ENCODE measurements at places on chromosomes 6 and 20.

- DNase-seq = no peak
Observed at GRCh38 chr20:11553603-11554002, 364.1 kb upstream of the BTBD3 start.

GRCh38 chr6:169832247-169832948 lies 81.0 kb downstream of the ERMARD start:
- no peak for DNase-seq

DNA sequence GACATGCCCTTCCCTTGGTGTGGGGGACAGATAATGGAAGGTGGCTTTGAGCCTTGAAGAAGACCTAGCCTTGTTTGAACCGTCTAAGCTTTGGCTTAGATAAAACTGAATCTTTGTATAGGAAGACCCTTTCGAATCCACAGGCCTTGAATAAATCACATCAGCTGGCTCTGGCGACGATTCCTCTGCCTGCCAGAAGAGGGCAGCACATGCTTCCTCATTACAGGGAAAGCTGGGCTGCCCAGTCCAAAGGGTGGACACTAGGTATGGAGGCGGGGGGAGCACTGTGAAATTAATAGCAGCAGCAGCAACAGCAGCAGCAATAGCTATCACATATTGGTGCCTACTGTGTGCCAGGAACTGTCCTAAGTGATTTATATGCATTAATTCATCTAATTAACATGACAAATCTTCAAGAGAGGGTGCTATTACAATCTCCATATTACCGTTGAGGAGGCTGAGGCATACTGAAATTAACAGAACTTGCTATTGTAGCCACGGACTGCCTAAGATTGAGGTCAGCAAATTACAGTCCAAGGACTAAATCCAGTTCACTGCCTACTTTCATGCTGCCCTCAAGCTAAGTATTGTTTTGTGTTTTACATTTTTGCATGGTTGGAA lies 85.1 kb downstream of the CLIC5 start:
- peak; percentile 41 for DNase-seq

GRCh38 chr6:64890609-64891008 lies 816.4 kb downstream of the EYS start:
- DNase-seq = no peak

DNA sequence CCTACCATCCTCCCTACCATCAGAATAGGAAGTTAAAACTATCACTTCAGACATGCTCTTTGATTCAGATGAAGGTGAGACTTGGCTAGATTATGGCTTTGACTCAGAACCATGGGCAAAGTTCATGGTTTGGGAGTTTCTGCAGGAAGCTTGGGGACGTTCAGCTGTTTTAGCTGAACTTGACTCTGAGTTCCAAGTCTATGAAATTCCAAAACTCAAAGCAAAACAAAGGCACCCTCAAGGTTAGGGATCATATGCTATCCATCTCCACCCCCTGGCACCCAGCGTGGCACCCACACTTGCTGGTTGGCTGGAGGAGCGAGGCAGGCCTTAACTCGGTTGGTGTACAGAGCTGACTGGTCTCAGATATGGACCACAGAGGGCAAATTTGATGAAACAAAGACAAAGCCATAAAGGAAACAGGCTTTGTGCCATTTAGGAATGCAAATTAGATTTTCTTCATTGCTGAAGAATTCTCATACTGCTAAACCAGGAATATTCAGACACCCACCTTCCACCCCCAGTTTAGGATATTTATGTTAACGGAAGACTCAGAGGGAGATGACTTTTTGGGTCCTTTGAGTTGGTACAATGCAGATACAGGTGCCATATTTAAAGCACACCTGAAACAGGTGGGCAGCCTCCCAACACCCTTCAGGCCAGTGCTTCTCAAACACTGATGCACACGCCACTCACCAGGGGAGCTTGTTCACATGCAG lies 88.4 kb upstream of the SLC22A16 start:
- DNase-seq = no peak

GRCh38 chr6:78844899-78845298 lies 22.5 kb upstream of the IRAK1BP1 start:
- DNase-seq = no peak

DNA sequence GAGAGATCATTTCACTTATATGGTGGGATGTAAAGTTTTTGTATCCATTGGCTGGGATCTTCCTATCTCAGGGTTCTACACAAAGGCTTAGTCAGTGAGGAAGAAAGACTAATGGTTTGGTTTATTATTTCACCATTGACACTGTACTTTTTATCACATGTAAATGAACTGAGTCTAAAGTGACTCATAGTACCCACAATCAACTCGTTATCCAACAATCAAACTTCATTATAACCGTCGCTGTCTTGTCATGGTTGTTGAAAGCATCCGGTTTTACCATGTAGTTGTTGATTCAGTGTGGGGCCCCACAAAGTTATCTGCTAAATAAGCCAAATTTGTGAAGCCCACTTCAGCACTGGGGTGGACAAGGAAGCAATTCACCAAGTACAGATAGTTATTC lies 55.8 kb upstream of the MTRF1L start:
- DNase-seq = no peak

DNA sequence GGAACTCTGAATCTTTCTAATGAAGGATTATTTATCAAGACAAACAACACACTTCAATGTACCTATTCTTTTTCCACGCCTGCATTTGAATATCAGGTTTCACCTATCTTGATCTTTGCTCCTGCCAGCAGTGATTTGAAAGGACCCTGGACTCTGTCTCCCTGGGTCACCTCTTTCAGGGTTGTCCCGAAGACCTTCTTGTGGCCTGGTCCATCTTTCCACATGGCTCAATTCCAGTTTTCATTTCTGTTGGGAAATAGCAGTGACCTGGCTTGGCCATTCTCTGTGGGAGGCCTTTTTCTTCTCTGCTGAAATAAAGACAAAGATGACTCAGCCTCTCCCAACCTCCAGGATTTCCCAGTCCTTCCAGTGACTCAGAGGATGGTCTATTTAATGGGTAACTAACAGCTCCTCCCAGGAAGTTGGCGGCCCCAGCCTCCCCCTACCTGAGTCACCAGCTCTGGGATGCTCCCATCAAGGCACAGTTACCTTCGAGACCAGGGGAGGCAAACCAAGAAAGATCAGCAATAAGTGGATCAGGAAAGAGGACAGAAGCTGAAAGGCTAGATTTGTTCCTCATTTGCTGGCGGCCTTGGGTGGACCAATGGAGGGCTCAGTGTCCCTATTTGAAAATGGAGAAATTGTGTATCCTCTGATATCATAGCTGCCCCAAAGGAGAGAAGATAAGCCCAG lies 120.2 kb upstream of the RNF24 start:
- DNase-seq = peak; percentile 98

- DNase-seq = no peak
Observed at GRCh38 chr20:62797671-62798532, 1.6 kb downstream of the MRGBP start.

DNA sequence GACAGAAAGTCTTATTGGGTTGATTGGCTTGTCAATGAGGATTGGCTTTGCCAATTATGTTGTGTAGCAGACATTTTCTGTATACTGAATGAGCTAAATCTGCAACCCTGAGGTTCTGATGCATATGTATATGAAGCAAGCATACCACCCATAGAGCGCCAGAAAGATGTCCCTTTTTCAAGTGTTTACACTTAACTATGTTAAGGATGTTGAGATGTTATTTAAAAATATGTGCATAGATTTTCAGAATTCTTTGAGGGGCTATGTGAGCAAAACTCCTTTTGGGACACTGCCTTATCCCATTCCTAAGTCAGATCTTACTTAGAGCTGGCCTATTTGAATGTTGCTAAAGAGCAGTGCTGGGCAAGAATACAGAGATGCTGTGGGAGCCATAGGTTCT lies 1.9 kb downstream of the AIG1 start:
- DNase-seq = no peak

DNA sequence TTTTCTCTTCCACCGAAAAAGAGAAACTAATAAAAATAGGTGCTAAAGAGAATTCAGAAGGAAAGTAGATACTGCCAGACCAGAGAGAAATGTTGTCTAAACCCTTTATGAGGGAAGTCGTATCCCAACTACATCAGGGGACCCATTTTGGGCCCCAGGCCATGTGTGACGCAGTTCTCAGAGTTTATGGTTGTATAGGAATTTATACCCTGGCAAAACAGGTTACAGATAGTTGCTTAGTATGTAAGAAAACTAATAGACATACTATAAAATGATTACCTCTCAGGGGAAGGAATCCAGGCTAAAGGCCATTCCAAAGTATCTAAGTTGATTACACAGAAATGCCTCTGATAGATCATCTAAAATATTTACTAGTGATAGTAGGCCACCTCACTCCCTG lies 28.6 kb upstream of the SLC52A3 start:
- no peak for DNase-seq

DNA sequence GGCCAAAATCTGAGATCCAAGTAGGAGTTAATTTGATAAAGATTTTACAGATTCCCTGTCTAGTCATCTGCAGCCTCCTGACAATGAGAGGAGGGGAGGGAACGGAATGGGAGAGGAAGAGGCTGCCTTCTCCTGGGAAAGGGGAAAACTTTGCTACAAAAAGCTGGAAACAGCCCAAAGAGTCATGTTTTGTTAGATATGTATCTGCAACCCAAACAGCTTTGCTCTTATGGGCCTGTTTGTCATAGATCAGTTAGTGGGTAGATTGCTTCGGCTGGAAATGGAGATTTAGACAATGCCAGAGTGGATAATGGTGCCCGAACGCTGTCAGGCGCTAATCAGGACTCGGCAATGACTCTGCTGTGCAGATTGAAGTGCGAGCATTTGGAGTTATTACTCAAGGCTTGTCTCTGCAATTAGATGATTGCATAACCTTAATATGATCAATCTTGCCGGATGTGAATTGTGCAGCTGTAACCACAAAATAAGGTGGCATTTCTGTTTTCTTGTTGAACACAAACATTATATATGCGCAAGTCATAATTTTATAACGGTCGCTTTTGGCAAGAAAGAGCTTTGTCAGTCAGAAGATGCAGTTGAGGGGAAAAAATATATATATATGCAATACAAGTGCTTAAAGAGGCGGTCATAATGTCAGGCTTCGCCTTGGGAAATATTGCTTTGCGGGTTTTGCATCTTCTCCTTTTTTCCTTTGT lies 92.4 kb upstream of the MAFB start:
- no peak for DNase-seq

DNA sequence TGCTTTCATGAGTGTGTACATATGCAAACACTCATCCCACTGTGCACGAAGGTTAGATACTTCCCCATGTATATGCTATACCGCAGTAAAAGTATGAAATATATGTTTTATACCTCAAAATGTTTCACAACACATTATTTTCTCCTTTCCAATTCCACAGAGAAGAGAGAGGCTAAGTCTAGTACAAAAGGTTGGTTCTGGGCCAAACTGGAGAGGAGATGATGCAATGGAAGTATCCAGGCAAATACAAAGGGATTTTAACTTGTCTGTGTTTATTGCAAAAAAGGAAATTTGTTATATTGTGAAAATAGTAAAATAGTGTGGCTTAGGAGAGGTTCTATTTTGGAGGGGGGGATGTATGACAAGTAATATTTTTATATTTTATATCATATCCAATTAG lies 112.6 kb downstream of the PLCB1 start:
- DNase-seq = no peak

- no peak for DNase-seq
Observed at GRCh38 chr20:16970776-16971175, 222.6 kb downstream of the OTOR start.

- no peak for DNase-seq
Observed at GRCh38 chr20:9550871-9551270, 36.5 kb downstream of the LAMP5 start.

- peak; percentile 50 for DNase-seq
Observed at GRCh38 chr20:7696311-7696710, 243.9 kb downstream of the HAO1 start.

- DNase-seq = no peak
Observed at GRCh38 chr20:47547034-47547387, 45.3 kb downstream of the NCOA3 start.

DNA sequence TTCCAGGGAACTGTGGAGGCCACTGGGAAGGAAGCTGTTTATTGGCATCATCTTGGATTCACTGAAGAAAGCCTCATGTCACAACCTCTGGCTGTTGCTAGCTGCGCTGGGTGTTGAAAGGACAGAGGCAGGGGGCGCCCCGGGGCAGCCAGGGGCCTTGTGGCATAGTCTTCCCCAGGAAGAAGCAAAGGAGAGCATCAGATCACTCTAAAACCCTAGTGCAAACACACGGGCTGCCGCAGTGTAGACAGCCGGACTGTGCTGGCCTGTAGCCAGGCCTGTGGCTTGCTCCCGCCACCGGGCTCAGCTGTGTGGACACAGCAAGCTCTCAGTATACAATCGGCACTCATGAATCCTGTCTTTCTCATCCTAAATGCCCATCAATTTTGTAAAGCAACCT lies 23.8 kb upstream of the SMOC2 start:
- no peak for DNase-seq

DNA sequence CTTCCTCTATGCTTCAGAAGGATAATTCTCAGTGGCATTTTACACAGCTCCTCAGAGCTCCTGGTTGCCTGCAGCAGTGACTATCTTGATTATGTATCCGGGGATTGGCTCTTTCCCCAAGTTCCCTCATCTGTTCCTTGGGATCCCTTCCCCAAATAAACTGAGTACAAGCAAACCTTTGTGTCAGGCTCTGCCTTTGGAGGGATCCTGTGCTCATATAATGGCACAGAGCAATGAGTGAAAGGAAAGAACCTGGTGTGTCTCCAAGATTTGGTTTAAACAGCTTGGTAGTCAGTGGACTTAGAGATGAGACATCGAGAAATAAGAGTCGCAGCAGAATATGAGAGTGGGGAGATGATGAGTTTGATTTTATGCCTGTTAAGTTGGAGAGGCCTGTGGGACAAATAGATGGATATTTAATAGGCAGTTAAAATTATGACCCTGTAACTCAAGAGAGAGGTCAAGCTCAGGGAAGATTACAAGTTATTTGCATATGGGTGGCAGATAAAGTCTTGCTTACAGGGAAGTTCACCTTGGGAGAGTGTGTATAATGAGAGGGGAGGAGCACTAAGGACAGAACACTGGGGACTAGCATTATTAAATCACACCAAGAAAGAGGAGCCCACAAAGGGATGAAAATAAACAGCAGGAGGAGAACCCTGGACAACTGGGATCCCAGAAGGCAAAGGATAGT lies 44.1 kb upstream of the GCLC start:
- DNase-seq = no peak

DNA sequence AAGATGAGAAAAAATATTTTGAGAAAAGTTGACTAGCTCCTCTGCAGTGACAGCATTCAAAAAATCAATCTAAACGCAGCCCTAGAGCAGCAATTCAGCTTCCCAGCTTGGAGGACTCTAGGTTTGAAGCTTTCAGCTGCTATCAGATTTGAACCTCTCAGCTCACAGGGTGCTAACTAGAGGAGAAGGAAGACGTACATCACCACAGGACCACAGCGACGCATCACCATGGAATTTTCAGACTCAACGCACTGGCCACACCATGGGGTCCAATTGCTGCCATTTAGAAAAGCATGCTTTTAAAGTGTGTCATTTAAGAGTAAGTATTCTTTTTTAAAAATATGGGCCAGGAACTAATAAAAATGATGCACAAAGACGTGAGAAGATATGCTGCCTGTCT lies 45.0 kb upstream of the FUCA2 start:
- peak; percentile 71 for DNase-seq

DNA sequence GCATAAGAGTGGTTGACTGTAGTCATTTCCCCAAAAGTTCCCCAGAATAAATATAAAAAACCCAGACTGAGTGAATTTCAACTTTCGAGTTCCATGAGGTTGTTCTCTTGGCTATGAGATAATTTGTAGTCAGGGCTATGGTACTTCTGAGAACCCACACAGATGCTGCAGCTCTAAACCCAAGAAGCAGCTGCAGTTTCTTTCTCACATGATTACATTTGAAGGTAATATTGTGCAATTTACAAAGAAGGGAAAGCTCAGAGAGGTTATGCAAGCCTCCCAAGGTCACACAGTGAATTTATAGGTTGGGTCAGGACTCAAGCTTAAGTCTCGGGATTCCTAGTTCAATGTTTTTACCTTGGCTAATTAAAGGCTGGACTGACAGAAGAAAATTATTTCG lies 29.7 kb upstream of the CD93 start:
- no peak for DNase-seq

Data from RCC 7860 (cell line).